ENCODE measurements at places on chromosomes 3 and 15.

DNA sequence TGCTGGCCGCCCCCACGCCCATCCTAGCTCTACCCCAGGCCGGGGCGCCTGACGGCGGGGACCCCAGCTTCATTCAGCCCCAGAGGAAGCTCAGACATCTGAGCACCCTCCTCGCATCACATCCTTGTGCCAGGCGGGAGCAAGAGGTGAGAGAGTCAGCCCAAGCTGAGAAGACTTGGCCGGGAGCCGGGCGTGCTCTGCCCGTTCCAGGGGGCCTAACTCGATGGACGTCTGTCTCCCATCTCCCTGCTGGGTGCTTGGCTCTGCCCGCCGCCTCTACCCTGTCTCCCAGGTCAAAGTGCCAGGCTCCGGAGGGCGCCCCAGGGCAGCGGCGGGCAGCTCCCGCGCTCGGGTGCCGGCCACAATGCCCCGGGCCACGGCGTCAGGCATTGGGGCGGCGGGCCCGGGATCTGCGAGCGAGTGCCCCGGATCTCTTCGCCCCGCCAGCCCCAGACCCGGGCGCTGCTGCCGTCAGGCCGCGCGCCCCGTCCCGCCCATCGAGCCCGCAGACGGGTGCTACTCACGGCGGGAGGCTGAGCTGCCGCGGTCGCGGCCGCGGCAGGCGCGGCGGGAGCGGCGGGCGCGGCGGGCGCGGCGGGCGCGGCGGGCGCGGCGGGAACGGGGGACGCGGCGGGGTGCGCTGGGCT lies 388 bp downstream of the DAPK2 start:
- no peak for DNase-seq

GRCh38 chr15:88586401-88587162 lies 34.6 kb upstream of the AEN start:
- no peak for DNase-seq

GRCh38 chr15:92643849-92644815 lies 11.4 kb downstream of the FAM174B start:
- no peak for DNase-seq

DNA sequence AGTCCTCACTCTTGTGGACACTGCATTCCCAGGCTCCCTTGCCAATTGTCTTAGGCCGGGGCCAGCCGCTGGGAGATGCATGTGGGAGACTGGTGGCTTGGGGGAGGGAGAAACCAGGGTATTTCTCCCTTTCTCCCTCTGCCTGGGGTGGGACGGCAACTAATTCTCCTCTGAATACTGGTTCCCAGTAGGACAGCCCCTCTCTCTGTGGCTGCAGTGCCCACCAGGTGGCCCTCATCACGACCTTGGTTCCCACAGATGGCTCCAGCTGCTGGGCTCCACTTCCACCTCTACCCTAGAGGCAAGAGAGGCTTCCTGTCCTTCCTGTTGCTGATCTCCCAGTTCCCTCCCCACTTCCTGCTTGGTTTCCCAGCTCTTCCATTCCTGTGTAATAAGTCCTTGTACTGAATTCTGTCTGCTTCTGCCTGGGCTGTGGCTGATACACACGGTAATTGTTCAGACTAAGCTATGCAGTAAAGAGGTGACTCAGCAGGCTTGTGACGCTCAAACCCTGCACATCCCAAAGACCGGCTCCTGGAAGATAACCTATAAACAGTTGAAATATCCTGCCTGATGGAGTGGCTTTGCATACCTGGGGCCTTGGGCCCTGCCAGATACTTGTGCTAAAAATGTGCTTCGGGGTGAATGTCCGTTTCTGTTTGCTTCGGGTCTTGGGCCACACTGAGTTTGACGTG lies 20.4 kb upstream of the COPG1 start:
- no peak for DNase-seq

- DNase-seq: no peak
These were observed 34.7 kb upstream of the SACM1L start for GRCh38 chr3:45654397-45654944.

DNA sequence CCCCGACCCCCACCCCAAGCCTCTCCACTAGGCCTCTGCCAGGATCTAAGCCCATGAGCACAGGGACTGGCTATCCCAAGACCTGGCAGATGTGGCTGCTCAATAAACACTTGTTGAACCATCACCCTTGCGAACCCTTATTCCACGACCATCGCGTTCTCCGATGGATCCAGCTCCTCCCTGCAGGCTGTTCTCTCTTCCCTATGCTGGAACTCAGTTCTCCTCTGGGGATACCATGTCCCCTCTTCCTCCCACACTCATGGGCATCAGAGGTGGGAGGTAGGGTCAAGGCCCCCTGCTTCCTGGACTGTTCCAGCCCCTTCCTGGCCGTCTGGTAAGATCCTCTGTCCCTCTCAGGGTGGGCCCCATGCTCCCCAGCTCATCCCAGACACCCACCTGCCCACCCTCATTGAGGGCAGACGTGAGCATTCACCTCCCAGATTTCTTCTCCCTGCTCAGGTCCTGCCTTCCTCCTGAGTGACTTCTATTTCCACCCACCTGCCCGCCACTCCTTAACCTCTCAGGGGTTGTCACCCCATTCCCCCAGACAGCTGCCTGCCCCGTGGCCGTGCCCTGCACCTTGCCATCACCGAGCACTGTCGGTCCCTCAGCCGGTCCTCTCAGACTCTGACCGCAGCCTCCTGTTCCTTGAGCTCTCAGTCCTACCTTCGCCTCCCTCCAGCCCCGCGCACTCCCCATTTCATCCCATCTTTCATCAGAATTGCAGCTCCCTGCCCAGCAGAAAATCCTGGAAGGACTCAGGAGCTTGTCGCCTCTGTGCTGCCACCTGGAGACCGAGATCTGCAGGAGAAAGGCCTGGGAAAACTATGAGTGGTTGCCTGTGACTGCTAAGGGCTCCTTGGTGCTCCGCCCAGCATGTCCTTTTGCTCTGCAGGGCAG lies 42.0 kb downstream of the PML start:
- no peak for DNase-seq

DNA sequence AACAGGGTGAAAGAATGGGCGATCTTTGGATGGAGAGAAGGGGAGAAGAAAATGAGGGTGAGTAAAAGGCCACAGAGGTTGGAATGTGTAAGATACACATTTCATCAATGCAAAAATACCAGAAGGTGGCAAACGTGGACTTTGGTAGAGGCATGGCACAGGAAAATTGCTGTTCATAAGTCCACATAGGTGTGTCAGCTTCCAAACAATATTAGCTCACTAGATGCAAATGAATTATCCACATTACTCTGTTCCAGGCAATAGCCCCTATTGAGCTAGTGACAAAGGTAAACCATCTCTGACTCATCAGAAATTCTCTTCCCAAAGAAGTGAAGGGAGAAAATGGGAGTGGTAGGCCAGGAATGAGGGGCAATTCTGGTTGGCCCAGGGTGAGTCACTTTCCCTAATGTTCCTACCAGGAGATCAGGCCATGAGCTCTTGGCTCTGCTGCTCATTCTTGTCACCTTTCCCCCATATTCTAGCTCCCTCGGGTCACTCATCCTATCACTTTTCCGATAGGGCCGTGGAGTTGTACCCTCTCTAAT lies 19.9 kb downstream of the ACKR2 start:
- no peak for DNase-seq

GRCh38 chr3:119547227-119547626 lies 12.2 kb downstream of the CD80 start:
- no peak for DNase-seq

GRCh38 chr3:169764882-169765612 lies at the start of gene TERC:
TERC (minus strand) TSS chr3:169765060.
- DNase-seq: no peak

DNA sequence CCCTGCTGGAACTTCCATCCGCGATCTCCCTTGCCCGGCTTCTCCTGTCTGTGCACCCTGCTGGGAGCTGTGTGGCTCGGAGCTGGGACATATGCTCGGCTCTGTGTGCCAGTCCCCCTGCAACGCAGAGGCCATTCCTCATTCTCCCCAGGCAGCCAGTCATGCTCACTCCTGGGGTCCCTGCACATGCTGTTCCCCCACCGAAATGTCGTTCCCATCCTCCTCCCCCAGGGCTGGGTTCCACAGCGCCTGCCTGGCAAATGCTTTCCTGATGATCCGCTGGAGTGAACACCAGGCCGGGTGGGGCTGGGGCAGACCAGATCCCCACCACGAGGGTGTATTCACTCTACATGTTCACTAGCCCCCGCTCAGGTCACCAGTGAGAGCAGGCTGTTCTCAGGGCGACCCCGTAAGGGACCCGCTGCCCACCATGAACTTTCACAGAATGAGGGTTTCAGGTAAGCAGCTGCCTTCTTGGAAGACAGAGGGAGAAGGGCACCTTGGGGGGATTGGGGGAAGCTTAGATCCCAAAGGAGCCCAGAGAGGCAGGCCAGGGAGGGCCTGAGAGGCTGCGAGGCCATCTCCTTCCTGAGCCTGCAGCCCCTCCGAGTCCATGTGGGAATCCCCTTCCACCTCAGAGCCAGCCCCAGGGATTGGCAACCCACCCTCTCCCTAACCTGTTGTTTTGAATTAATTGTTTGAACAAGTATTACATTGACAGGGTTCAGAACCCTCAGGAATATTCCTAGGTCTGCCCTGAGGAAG lies 88.7 kb upstream of the IQSEC1 start:
- no peak for DNase-seq

GRCh38 chr3:42036483-42036823 lies 54.7 kb upstream of the TRAK1 start:
- DNase-seq: no peak

DNA sequence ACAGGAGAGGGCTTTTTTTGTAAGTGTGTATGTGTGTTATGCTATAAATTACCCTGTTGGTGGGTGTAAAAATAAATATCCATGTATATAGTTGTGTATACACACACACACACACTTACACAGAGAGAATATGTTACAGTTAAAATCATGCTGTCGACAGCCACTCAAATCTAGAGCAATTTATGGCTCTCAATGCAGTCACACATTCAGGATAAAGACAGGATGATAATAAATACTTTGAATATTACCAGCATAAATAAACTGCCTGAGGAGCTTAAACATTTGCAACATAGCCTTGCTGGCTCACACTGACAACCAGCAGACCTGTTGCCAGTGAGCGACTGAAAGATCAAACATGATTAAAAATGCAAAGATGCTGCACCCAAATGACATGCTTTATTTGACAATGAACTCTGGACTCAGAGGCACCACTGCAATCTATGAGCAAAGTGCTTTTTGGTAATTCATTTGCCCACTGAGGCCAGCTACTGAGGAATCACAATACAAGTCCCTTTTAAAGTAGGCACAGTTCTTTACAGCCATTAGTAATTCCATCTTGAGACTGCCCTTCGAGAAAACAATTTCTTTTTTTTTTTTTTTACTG lies 458.9 kb downstream of the FHIT start:
- no peak for DNase-seq

GRCh38 chr15:45637552-45638033 lies 2.8 kb downstream of the SQOR start:
- DNase-seq: no peak

DNA sequence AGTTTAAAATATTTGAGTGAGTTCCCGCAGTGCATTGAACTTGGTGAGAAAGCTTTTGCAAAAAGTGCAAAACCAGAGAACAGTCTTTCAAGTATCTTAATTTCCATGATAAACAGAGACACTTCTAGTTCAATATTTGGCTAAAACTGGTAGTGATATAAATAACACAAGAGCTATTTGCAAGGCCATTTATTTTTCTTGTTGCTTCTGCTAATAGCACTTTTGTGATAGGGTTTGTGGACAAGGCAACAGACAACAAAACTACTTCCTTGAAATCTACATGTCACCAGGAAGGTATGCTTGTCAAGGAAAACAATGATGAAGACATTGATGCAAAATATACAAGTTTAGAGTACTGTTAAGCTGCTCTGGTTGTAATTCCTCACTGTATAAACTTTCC lies 1225.1 kb downstream of the OTOL1 start:
- DNase-seq: no peak

DNA sequence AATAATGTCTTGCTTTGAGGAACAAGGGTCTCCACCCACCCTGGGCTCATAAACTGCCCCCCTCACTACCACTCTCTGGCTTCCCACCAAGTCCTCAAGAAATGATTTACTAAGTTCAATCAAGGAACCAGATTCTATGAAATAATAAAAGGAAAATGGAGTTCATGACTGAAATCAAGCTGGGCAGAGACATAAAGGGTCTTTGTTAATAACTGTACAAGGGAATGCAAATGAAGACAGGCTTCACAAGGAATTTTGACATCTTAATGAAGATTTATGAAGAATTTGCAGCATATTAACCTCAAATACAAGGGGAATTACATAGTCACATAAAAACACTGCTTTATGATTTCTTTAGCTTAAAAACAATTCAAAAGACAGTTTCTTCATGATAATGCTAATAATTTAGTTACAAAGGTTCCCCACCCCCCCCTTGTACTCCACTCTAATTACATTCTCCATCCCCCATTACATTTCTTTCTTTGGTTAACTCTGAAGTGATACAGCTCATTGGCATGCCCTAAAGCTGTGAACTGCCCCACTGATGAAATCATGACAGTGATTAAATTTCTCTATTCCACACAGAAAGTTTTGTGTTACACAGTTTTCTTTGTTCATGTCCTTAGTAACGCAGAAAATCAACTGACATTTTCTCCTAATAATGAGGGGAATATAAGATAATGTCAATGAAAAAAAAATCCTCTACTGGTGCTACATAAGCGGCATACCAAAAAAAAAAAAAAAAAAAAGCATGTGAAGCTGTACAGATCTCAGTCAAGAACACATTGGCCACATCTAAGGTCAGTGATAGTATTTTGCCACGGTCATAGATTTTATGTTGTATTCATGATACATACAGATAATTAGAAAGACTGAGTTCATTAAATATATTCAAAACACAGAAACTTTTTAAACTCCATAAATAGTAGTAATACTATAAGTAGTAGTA lies 54.4 kb downstream of the WWTR1 start:
- DNase-seq: no peak

- DNase-seq: no peak
These were observed 28.6 kb downstream of the PLD1 start for GRCh38 chr3:171781711-171782127.

All from NCI-H1417 treated with DMSO at 0.1 percent for 48 hours (cell line).